RWPE2 (cell line): ENCODE measurements at places on chromosomes 4 and X.
A peak's percentile ranks its signal among the peaks of the same experiment; 100 is the strongest.

DNA sequence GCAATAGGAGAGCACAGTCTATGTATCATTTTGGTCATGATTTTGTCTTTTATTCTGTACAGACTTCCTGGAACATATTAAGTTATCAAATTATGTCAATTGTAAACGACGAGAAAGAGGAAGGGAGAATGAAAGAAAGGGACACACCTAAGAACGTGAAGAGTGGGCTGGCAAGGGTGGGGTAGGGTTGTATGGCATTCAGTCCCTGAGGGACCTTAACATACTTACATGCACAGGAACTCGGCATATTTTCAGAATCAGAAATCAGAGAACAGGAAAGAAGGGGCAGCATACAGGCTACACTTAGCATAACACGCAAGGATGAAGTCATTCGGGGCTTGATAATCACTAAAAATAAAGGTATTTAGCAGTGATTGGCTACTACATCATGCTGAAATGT, 1375.0 kb upstream of the ADGRL3 start:
- no peaks in the 10 kb centered on the region for H3K4me1 ChIP-seq
- H3K4me3 ChIP-seq: no peak overlapping the region
- no peaks in the 10 kb centered on the region for H3K27me3 ChIP-seq

GRCh38 chr4:39353478-39354253, 12.5 kb downstream of the RFC1 start:
- H3K27me3 ChIP-seq: no peaks in the 10 kb centered on the region
- H3K4me1 ChIP-seq: peaks cover 20% of the 10 kb centered on the region
- H3K27ac ChIP-seq: peak overlapping the region; percentile 82
- H3K4me3 ChIP-seq: peak overlapping the region; percentile 2
- DNase-seq: no peak

DNA sequence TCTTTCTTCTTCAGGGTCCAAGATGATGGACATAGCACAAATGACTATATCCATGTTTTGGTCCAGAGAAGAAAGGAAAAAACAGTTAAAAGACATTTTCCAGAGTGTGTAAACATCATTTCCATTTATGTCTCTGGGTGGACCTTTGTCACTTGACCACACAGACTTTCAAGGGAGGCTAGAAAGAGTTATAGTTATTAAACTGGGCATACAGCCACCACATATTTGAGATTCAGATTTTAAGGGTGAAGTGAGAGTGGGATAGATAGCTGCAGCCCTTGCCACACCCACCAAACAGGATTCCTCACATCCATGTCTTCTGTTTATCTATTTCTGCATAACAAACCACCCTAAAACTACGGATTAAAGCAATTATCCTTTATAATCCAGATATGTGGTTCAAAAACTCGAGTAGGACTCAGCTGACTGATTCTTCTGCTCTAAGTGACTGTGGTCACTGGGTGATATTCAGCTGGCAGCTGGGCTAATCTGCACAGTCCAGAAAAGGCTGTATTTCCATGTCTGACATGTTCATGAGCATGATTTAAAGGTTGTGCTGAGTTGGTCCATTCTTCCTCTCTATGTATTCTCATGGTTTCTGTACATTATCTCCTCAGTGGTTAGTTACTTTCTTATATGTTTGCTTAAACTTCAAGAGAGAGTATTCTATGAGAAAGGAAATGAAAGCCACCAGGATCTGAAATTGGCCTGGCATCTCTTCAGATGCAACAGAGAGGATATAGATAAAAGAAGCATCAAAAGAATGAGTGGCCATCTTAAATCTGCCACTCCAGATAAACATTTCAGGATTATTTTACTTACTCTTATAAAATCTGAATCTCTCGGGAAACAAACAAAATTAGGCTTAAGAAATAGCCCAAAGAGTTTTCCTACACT, 459.8 kb upstream of the CTSO start:
- no peak for DNase-seq
- no peak overlapping the region for H3K27ac ChIP-seq
- H3K36me3 ChIP-seq: no peaks in the 10 kb centered on the region
- no peak overlapping the region for H3K4me3 ChIP-seq
- no peaks in the 10 kb centered on the region for H3K27me3 ChIP-seq

DNA sequence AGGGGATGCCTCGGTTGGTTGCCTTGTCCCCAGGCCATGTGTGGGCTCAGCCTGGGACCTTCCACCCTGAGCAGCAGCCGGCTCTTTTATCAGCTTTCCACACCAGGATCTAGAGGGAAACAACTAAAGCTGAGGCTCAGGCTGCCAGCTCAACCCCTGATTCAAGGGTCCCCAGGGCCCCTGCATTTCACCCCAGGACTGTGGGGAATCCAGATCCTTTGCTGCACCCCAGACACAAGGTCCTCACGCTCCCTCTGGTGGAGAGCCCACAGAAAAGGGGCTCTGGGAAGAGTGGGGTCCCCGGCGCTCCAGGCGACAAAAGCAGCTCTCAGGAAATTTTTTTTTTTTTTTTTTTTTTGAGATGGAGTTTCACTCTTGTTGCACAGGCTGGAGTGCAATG, 64.3 kb downstream of the ZFYVE28 start:
- no peaks in the 10 kb centered on the region for H3K36me3 ChIP-seq
- H3K27me3 ChIP-seq: no peaks in the 10 kb centered on the region
- no peaks in the 10 kb centered on the region for H3K4me1 ChIP-seq
- DNase-seq: no peak

GRCh38 chr4:57184378-57185029, 74.3 kb upstream of the IGFBP7 start:
- H3K36me3 ChIP-seq: no peaks in the 10 kb centered on the region
- no peak overlapping the region for H3K27ac ChIP-seq
- no peak for DNase-seq
- H3K27me3 ChIP-seq: no peaks in the 10 kb centered on the region
